ENCODE measurements at places on chromosomes 5 and 9.

DNA sequence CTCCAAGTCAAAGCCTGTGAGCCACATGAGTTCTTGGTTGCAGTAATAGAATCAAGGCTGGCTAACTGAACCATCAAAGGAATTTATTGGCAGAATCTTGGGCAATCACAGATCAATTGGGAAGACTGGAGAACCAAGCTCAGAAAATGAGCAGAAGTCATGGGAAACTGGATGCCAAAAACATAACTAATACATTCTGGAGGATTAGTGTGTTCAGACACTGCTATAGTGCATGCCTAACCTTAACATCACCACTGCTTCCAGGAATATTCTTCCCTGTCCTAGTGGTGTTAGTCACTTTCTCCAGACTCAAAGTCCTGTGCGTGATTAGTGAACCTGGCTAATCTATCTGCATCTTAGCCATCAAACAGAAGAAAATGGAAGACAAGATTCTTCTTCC lies 843.7 kb downstream of the EFNA5 start:
- no peak for DNase-seq

DNA sequence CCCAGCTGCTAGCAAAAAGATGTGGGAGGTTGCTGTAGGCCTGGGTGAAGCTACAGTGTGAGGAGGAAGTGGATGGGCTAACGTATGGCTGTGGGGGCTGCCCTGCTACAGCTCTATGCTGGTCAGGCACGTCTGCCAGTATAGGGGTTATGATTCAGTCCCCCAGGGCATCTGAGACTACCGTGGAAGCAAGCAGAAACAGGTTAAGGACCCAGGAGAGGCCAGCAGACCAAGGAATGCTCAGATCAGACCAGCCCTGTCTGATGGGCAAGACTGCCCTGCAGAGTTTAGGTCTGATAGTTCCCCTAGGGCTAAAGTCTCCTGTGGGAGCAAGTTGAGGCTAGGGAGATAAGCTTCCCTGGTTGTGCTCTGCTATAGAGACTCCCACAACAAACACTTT lies 416.1 kb upstream of the CTNND2 start:
- DNase-seq = no peak

DNA sequence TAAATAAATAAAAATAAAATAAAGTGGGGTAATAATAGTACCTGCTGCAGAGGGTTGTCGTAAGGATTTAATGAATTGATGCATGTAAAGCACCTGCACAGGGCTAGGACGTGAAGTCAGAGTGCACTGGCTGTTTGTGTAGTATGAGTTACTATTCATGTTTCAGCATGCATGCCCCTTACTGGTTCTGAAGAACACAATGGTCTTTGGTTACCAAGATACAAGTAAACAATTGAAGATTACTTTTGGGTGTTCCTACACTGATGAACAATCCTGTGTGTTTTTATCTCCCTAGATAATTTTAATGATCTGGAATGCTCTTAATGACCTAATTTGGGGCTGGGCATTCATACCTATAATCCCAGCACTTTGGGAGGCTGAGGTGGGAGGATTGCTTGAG lies 23.2 kb upstream of the PRRC2B start:
- no peak for DNase-seq

DNA sequence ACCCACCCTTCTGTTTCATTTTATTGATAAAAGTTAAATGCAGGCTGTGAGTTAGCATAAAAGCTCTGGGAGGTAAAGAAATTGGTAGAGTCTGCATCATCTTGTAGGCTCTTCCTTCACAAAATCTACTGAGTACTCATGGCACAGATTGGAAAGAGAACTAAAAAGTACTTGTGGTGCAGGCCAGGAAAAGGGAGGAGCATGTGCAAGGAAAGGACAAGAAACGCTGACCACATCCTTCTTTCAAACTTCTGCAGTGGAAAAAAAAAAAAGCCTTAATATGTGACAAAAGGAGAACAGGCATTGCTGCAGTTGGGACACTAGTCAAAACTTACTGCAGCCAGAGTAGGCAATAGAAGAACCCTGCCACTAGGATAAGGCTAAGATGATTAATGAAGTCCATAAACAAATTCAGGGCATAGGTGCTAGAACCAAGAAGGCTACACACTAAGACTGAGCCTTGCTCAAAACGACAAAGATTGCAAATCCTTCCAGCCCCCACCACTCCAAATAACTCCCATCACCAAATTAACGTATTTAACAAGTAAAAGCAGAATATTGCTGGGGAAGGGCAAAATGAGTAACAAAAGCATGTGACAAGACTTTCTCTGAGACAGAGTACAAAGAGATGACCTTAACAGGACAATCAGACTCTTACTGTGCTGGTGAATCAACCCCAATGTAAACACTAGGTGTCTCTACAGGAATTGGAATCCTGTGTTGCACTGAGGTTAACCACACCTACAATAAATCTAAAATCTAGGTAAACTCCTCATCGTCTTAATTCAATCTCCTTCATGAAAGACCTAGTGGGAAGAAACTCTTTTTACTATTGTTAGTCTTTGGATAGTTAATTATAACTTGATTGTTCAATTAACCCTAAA lies 1024.8 kb downstream of the TLE1 start:
- DNase-seq = no peak

GRCh38 chr5:142671266-142671665 lies 14.6 kb downstream of the FGF1 start:
- no peak for DNase-seq

- DNase-seq = no peak
Measured at GRCh38 chr9:37370968-37371563, 51.4 kb upstream of the GRHPR start.

All from activated CD4-positive, alpha-beta T cell treated with anti-CD3 and anti-CD28 coated beads, Interleukin-2, Interleukin-6, amounts not matched to agents 100 ng/mL and 50 ng/mL, durations not matched to agents 16 hours and 8 hours (primary cell).